CD4-positive, alpha-beta T cell (primary cell): ENCODE measurements at places on chromosomes 5 and 9.

- DNase-seq, result no peak
Observed at GRCh38 chr5:111800351-111800750, 43.4 kb upstream of the NREP start.

DNA sequence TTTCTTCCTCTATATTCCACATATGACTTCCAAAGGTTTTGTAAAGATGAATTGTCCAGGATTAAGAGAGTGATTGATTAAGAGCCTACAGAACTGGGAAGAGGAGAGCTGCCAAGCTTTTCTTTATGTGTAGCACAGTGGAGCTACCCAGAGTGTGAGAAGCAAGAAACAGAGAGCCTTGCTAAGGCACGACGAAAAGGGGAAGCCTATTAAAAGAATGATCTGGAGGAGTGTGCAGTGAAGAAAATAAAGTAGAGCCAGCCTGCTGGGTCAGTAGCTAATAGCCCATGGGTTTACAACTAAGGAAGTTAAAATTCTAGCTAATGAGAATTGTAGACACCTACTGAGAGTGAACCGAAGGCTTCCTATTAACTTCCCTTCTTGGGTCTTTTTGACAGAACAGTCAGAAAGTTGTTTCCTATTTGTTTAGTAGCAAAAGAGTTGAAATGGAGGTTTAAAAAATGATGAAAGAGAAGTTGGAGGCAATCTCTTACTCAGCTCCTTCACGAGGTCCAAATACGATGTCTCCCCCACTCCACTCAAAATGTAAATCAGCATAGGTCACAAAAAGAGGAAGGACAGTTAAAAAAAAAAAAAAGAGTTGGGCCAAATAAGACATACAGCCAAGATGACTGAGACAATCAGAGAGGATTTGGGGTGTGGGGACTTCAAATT, 957 bp upstream of the PRR16 start:
- no peak for DNase-seq

DNA sequence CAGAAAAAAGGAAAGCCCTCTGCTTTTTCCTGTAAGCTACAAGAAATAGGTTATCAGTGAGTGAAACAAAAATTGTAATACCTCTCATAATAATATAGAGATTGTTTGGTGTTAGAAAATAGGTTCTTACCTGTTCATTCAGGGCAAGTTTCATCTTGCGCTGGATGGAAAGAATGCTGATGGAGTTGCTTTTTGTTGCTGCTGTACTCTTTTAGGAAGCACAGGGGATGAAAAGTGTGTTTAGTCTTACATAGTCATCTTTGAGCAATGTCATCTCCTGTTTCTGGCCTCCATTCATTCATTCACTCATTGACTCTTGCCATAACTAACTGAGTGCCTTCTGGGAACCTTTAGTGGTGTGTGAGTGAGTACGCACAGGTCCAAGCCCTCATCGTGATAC, 6.4 kb downstream of the ENTREP1 start:
- DNase-seq, result no peak

GRCh38 chr5:174735498-174736330, 11.3 kb downstream of the MSX2 start:
- no peak for DNase-seq

DNA sequence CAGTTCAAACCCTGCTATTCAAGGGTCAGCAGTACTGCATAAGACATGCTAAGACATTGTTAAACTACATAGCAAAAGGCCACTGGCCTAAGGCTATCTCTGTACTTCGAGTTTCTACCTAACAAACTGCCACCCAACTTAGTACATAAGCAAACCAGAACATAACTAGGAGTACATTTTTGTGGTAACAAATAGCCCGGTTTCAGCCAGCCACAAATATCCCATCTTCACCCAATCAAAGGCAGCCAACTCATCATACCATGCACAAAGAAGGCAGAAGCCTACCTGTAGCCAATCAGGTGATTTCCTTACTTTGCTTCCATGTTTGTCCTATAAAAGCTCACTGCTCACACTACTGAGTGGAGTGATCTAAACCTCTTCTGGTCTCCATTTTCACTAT, 201.4 kb downstream of the SMARCA2 start:
- no peak for DNase-seq

GRCh38 chr5:151574444-151574996, 16.6 kb downstream of the FAT2 start:
- no peak for DNase-seq

DNA sequence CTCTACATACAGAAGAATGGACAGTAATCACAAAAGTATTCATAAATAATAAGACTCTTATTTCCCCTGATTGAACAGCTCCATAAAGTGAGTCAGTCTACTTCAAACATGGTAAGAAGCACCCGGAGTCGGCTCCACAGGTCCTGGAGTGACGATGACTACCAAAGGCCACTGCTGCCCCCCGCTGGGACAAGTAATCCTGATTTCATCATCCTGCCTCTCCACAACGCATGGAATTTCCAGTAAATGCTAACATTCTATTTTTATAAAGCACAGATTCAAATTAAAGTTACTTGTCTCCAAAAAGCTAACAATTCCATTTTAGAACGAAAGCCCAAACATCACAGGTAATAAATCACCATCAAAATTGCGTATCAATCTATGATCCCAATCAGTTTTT, 16.2 kb downstream of the ATPSCKMT start:
- DNase-seq, result no peak

GRCh38 chr5:73117088-73117740, 3.2 kb upstream of the TMEM171 start:
- DNase-seq, result no peak

- no peak for DNase-seq
Observed at GRCh38 chr9:114243240-114243639, 79.7 kb upstream of the ORM1 start.

DNA sequence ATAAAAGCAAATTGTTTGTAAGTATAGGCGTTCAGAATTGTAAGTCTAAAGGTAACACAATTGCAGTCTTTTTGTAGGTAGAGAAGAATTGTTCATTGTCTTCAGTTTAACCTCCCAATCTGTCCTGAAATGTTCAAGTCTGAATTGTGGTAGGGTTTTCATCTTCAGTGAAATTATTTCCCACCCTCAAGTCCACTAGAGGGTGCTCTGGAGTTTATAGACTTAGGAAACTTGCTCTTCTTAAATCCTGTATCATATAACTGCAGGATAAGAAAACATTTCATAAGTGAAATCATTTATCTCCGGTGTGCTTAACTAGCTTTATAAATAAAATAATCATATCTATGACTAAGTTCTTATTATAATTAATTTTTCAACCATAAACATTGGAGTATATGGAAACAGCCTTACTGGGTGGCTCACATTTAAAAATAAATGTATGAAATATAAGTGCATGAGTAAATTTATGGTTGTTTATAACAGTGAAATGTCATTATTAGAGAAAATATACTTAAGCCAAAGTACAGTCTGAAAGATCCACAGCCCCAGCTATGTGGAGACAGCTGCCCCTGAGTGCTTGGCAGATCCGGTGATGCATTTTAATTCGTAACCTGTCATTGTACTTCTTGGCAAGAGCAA, 182.4 kb upstream of the OTULINL start:
- DNase-seq, result no peak

DNA sequence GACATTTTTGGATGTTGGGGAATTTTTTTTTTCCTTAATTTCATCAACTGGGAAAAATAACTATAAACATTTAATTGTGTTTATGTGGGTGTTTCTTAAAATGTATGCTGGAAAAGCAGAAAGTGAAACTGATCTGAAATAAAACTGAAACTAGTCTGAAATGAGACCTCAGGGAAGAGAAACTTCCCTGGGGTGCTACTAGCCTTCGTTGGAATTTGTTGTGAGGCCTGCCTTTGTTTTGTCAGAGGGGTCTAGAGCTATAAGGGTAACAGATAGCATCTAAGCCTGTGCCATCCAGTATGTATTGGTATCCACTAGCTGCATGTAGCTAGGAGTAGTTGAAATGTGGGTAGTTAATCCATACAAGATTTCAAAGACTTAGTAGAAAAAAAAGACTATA, 10.4 kb downstream of the ZNF618 start:
- no peak for DNase-seq

- no peak for DNase-seq
Observed at GRCh38 chr9:113650207-113651131, 186.9 kb downstream of the RGS3 start.

GRCh38 chr9:4141296-4141695, 158.6 kb downstream of the GLIS3 start:
- DNase-seq, result no peak

DNA sequence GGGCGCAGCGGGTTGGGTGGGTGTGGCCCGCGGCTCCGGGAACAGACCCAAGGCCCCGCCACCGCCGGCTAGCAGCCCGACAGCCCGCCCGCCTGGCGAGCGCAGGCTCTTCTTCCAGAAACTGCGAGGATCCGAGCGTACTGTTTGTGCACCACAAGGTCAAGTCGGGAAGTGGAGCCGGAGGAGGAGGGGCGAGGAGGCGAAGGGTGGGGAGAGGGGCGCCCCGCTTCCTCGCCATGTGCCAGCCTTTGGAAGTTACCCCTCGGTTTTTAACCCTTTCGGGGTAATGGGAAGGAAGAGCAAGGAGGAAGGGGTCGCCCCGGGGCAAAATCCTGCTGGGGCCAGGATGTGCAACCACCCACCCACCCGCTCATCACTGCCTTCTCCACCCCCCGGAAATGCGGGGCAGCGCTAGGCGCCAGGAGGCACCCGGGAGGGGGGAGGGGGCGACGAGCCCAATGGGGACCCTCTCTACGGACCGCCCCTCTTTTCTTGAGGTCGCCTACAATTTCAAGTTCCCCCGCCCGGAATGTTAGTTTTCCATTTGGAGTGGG, 1.1 kb upstream of the JADE2 start:
- peak; percentile 71 for DNase-seq

DNA sequence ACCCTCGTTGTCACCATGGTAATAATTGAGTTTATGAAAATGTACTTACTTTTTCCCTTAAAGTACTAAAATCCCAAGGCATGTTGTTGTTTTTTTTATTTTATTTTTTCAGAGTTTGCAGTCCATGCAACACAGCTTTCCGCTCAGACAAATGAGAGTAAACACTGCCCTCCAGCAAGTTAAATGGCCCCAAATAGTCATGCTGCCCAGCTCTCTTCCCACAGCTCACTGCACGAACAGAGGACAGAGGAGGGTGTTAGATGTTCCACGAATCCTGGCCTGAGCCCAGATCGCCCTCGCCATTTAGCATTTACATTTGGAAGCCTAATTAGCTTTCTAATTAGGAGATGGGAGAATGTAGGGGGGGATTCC, 1.9 kb downstream of the NIM1K start:
- no peak for DNase-seq

DNA sequence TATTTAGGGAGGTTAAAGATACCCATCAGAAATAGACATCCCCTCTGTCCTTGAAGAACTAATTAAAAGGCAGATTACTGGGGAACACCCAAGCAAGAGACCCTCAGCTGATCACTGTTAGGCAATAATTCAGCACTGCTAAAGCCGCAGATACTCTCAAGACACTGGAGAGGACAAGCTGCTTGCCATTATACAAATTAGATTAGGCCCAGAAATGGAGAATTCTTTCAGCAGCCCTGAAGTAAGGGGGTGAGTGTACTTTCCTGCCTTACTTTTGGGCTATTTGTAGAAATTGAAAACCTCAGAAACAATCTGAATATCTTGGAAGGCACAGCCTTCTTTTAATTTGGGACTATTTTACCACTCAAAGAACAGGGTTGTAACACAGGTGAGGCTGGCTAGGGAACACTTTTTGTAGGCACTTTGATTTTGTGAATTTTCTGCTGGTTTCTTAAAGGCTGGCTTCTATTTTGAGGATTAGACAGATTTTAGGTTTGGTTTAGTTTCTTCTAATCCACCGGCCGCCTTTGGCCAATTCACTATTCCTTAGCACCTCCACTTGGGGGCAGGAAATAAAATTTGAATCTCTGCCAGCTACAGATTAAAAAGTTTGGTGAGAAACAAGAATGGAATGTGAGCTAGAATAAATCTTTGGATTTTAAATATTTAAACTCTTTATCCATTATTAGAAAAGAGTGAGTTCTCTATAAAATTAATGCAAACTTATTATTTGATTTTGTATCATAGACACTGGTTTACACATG, 106.0 kb downstream of the SMARCA2 start:
- no peak for DNase-seq

DNA sequence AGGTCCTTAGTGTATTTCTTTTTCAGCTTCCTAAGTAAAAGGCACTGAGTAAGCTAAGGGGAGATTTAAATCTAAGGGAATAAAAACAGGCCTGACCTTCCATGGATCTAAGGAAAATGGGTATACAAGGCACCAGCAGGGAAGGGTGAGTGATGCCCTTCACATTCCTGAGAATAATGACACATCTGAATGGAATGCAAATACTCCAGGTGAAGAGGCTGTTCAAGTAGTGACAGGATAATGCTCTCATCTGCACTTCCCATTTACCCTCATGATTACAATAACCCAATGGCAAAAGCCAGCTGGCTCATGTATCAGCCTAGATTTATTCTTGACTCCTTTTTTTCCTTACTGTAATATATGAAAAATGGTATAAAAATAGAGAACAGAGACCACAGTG, 216.2 kb upstream of the ACTBL2 start:
- no peak for DNase-seq

- DNase-seq, result no peak
Observed at GRCh38 chr5:54344653-54345052, 34.3 kb upstream of the ARL15 start.

GRCh38 chr5:134409321-134409720, 2.4 kb downstream of the CDKN2AIPNL start:
- DNase-seq, result no peak

GRCh38 chr5:97167435-97167834, 15.6 kb downstream of the RIOK2 start:
- DNase-seq, result no peak

DNA sequence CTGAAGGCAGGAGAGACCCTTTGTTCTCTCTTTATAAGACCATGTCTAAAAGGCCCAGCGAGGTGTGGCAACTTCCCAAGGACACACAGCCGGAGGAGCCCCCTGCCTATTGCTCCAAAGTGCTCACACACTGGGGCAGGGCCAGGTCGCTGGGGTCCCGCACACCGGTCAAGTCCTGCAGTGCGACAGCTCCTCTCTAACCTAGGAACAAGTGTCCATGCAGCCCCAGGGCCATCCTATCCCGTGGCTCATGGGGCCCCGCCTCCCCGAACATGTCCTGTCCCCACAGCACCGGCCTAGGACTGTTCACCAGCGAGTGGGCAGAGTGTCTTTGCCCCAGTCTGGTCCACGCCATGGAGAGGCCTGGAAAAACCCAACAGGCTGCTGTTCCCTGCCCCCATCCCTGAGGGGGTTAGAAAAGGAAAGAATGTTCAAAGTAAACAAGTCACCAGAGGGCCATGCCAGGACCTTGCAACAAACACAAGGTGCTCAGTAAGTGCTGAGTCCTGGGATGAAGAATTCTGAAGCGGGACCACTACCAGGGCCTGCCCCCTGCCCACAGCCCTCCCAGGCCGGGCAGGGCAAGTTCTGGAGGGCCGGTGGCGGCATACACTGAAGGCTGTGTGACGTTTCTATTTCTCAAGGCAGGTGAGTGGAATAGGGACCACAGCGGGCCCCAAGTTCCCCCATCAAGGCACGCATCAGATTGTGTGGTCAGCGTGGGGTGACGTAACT, 938 bp downstream of the NINJ1 start:
- DNase-seq, result peak; percentile 49

GRCh38 chr9:131651599-131651998, 88.3 kb downstream of the RAPGEF1 start:
- peak; percentile 42 for DNase-seq
